ENCODE measurements at places on chromosomes 5 and 9.

GRCh38 chr9:6152788-6153187 lies 62.8 kb upstream of the IL33 start:
- DNase-seq = no peak

DNA sequence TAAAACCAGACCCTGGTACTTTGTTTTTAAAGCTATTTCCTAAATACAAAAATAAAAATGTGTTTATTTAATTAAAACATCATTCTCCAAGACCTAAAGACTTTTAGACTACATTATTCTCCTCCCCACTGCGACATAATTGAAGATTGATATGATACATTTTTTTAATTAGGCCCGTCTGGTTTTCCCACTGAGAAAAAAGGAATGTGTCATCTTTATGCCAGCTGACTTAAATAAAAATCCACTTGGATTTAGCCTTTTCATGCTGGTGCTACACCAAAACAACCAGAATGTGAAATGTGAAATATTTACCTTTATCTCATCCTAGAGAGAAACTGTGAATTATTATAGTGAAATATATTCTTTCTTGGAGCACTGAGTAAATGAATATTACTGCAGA lies 155.5 kb upstream of the PPP1R2B start:
- DNase-seq = no peak

DNA sequence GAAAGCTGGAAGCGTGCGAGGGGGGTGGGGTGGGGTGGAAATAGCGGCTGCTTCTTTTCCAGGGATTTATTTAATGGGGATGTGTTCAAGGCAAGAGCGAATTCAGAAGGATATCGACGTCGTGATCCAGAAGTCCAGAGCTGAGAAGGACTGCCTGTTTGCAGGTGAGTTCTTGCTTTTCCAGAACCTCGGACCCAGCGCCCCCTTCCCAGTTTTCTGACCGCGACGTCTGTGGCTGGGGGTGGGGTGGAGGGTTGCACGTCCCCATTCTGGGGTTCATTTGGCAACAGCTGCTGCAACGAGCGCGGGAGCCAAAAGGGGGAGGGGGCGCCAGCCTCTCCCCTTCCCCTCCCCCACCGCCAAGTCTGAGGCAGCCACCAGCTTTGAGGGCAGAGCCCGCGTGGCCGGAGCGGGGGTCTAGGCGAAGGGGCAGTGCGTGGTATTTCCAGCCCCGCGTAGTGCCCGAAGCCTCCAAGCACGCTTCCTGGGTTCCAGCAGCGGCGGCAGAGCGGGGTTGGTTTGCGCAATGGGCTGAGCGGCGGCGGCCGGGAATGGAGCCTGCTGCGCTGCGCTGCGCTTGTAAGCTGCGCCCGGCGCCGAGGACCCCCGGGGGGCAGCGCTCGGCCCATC lies 701 bp downstream of the PARP8 start:
- peak; percentile 49 for DNase-seq

DNA sequence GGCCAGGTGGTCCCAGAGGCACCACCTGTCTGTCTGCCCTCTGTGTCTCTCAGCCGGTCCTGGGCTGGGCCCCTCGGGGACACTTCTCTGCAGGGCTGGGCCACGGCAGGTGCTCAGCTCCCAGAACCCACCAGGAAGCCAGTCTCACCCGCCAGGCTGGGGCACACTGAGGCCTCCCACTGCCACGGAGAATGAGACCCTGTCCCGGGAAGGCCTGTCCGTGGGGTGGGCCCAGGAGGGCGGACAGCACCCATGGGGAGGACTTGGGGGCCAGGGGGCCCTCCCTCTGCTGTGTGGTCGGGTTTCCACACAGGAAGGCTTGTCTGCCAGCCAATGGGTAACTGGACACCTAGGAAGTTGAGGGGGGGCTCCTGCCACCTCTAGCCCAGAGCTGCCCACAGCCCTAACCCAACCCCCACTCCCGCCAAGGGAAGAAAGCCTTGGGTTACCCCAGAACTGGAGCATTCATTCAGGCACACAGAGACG lies 4.1 kb upstream of the TUBB4B start:
- no peak for DNase-seq

DNA sequence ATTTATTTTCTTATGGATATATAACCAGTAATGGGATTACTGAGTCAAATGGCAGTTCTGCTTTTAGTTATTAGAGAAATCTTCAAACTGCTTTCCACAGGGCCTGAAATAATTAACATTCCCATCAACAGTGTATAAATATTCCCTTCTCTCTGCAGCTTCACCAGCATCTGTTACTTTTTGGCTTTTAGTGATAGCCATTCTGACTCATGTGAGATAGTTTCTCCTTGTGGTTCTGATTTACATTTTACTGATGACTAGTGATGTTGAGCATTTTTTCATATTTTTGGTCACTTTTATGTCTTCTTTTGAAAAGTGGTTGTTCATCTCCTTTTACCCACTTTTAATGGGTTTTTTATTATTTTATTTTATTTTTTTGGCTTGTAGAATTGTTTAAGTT lies 1290.3 kb upstream of the CDH9 start:
- DNase-seq = no peak

GRCh38 chr9:77588271-77588937 lies 59.7 kb downstream of the GNA14 start:
- peak; percentile 88 for DNase-seq

- peak; percentile 63 for DNase-seq
Observed at GRCh38 chr5:39376293-39376714, 12.0 kb upstream of the C9 start.

DNA sequence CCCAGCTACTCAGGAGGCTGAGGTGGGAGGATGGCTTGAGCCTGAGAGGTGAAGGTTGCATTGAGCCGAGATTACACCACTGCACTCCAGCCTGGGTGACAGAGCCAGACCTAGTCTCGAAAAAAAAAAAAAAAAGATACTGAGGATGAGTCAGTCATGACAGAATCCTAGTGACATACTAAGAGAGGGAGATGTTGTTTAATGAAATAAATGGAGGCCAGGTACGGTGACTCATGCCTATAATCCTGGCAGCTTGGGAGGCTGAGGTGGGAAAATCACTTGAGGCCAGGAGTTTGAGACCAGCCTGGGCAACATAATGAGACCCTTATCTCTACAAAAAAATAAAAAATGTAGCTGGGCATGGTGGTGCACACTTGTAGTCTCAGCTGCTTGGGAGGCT lies 107.2 kb downstream of the ZFAND5 start:
- peak; percentile 6 for DNase-seq

- no peak for DNase-seq
Observed at GRCh38 chr5:159059722-159060121, 40.0 kb downstream of the EBF1 start.

- no peak for DNase-seq
Observed at GRCh38 chr5:176407456-176408251, 8.7 kb downstream of the CLTB start.

DNA sequence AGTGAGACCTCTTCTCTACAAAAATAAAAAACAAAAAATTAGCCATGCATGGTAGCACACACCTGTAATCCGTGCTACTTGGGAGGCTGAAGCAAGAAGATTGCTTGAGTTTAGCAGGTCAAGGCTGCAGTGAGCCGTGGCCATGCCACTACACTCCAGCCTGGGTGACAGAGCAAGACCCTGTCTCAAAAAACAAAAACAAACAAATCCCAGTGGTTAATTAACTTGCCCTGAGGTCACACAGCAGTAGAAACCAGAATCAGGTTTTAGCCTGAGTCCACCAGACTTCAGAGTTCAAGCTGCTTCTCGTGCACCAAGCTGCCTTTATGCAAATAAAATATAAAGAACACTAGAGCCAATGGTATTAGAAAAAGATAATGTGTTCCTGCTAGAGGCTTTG lies 169.7 kb downstream of the GOLPH3 start:
- DNase-seq = no peak
